Activated naive CD8-positive, alpha-beta T cell treated with anti-CD3 and anti-CD28 coated beads for 36 hours (primary cell): ENCODE measurements at places on chromosomes 11 and 22. TPM values are rescaled to one million over a fixed set of nuclear protein-coding genes. Genes with fewer than 3 reads are reported as not detected.

The FERMT3 gene
- 235 TPM for total RNA-seq

The SLN gene
- total RNA-seq, result not detected

The DDTL gene
- not detected for total RNA-seq

The CEP164 gene
- total RNA-seq, result 28.3 TPM

The UBQLN3 gene
- total RNA-seq, result not detected

The CFAP300 gene
- not detected for total RNA-seq

The MS4A3 gene
- total RNA-seq, result not detected

The SYCE3 gene
- total RNA-seq, result 1.9 TPM

The FAM227A gene
- total RNA-seq, result 0.35 TPM

The NPAS4 gene
- total RNA-seq, result 0.16 TPM

The FAM111A gene
- total RNA-seq, result 91.7 TPM

The NXPE2 gene
- not detected for total RNA-seq

The MCAM gene
- total RNA-seq, result 8.9 TPM

The ALDH3B2 gene
- not detected for total RNA-seq

The MMP20 gene
- not detected for total RNA-seq

The CACNA1I gene
- 0.27 TPM for total RNA-seq

The SMC1B gene
- 2.1 TPM for total RNA-seq

The C11orf87 gene
- not detected for total RNA-seq

The OR5J2 gene
- total RNA-seq, result not detected

The ALDH3B1 gene
- total RNA-seq, result not detected

The LRRC74B gene
- total RNA-seq, result not detected

The SLC22A6 gene
- not detected for total RNA-seq

The UBE2L6 gene
- total RNA-seq, result 208 TPM

The UPK3A gene
- total RNA-seq, result not detected

The APOA4 gene
- total RNA-seq, result not detected

The NRXN2 gene
- 0.58 TPM for total RNA-seq

The SPON1 gene
- 0.95 TPM for total RNA-seq

The PDGFD gene
- total RNA-seq, result not detected

The DTX4 gene
- total RNA-seq, result 0.10 TPM

The CARD18 gene
- total RNA-seq, result not detected

The ACTN3 gene
- 0.06 TPM for total RNA-seq

The H19 gene
- total RNA-seq, result not detected

The SIK2 gene
- total RNA-seq, result 5.2 TPM

The ARHGAP20 gene
- 0.08 TPM for total RNA-seq

The CDPF1 gene
- 10.7 TPM for total RNA-seq

The RIMBP3B gene
- 0.19 TPM for total RNA-seq

The GSC2 gene
- not detected for total RNA-seq

The INCENP gene
- 107 TPM for total RNA-seq

The OR56A5 gene
- total RNA-seq, result not detected

The SERPING1 gene
- 0.68 TPM for total RNA-seq

The VWCE gene
- 19.8 TPM for total RNA-seq

The BATF2 gene
- total RNA-seq, result not detected

The CXCR5 gene
- 1.5 TPM for total RNA-seq

The NOX4 gene
- total RNA-seq, result not detected
